Stimulated activated CD4-positive, alpha-beta T cell treated with anti-CD3 and anti-CD28 coated beads, Interleukin-4, amount 100 ng/mL, for 48 hours (primary cell): ENCODE measurements at places on chromosomes 7 and 10.

GRCh38 chr7:28686418-28686800 is 271.7 kb downstream of the TRIL start:
- no peak for DNase-seq

DNA sequence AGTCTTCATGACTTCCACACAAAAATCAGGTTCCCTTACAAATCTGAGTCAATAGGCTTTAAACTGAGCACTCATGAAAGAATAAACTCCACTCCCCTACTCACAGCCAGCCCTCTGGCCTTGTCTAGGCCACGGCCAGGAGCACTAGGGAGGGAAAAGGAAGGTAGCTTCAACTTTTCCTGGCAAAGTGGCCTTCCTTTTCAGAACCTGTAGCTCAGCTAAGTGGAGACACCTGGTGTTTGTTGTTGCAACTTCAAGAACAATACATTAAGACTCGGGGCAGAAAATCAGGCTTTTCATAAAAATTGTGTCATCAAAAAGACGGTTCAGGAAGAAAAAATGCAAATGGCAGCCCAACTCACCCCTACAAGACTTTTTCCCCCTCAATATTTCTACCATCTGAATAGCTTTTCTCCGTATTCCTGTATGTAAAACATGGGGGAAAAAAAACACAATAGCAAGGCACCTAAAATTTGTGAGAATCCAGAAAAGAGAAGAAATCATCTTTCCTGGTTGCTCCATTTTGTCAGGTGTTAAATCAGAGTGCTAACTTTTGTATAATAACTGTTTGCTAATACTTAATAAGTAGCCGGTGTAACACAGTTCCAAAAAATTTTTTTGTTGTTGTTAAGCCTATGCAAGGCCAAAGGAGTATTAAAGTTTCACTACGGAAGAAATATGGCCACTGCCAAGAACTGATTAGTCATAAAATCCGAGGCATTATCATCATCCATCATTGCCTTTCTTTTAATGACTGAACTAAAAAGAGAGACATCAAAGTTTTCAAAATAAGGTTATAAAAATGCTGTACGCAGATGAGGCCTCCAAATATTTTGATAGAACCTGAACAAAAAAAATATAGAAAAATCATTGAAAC is 66.2 kb upstream of the ARID5B start:
- no peak for DNase-seq

DNA sequence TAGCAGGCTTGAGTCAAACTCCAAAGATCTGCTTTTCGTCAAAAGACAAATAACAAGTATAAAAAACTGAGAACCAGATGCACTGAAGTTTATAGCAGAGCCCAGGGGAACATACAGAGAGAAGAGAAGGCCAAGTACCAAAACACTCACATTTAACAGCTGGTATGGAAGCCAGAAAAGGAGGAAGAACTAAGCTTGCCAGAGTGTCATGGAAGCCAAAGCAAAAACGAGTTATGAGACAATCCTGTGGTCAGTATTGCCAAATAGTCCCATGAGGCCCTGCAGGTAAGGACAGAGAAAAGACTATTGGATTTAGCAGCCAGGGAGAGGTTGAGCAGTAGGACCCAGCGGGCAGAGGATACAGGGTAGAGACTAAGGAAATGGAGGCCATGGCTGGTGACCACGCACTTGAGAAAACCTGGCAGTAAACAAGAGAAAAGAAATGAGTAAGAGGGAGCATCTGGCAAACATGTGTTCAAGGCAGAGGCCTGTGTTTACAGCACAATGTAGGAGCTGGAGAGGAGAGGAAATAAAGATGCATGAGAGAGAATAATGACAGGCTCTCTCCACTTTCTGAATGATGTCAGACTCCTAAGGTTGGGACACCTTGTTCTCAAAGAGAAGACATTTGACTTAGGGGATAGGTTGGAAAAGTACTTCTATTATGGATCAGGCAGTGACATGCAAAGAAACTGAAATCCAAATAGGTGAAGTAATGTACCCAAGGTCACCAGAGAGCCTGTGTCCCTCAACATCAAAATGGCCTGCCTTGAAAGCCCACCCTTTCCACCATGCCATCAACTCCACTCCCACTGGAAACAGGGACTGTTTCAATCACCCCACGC is 9.1 kb downstream of the CREB3L2 start:
- no peak for DNase-seq

GRCh38 chr7:134888141-134888740 is 98.1 kb upstream of the AGBL3 start:
- no peak for DNase-seq

- no peak for DNase-seq
Measured at GRCh38 chr10:116466715-116467422, 39.2 kb downstream of the PNLIPRP3 start.

- no peak for DNase-seq
Measured at GRCh38 chr10:46327685-46328084, 40.9 kb downstream of the ANTXRL start.

DNA sequence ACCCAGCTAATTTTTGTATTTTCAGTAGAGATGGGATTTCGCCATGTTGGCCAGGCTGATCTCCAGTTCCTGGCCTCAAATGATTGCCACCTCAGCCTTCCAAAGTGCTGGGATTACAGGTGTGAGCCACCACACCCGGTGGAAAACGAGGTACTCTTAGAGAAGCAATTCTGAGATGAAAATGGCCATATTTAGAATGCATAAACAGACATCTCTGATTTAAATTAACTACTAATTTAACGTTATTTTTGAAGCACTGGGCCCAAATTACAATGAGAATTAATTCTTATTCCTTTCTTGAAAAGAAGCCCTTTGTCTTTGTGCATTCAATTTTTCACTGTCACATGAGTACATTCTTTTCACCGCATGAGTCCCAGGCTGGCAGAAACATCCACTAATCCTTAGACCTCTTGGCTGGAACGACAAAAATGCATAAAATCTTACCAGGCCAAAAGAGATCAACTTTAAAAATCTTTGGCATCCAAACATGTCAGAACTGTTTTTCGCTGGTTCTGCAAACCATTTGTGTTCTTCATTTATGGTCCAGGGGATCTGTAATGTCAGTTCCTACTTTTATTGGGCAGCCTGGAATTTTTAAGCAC is 60.1 kb upstream of the CAPZA2 start:
- no peak for DNase-seq

DNA sequence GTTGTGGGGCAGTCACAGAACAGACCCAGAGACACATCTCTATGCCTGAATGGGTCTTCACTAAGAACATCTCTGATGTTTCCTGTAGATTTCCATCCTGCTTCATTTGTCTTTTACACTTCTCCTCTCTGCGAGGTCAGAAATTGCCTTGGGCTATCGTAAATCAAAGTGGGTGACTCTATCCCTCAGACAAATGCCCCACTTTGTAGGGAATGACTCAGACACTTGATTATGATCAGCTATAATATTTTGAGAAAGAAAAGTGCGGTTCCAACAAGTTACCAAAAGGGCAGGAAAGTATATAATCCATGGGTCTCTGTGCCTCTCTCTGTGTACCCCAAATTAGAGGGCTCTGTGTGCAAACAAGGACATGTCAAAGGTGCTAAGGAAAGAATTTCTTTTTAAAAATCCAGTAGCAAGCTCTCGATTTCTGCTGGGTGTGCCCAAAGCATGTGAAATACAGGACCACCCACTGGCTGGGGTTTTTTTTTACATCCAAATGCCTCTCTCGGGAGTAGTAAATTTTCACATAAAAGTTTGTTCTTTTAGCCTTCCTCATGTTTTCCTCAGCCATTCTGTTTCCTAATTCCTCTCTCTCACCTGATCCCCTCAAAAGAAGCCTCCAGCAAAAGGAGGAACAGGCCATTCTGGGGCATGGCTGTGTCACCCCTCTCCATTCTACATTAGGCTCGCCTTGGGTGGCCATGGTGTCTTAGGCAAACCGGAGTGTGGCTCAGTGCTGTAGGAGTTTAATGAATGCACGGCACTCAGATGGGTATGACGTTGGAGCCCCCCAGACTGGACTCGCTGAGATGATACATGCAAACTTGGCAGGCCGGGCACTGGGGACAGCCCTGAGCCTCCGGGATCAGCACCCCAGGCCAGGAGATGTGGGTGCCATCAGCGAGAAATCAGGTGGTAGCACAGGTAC is 6.3 kb upstream of the OPN4 start:
- DNase-seq: no peak

GRCh38 chr7:50376056-50376820 is 71.7 kb downstream of the IKZF1 start:
- no peak for DNase-seq

GRCh38 chr10:50419756-50420155 is 168.4 kb upstream of the ASAH2 start:
- DNase-seq: no peak

DNA sequence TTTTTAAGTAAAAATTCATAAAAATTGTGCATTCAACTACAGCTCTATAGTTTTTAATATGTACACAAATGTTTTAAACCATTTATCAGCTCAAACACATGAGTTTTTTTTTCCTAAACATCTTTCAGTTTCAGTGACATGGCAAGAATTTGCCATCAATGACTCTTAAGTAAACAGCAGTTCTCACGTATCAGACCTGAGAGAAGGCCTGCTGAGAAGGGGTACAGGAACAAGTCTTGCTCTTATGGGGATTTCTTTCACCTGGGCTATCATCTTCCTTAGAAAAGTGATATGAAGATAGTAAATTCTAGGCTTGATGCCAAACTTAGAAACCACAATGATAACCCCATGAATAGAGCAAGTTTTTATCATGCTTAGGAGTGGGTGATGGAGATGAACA is 467.8 kb downstream of the ARL4A start:
- no peak for DNase-seq

- DNase-seq: no peak
Measured at GRCh38 chr10:123795846-123796590, 95.6 kb downstream of the CPXM2 start.

DNA sequence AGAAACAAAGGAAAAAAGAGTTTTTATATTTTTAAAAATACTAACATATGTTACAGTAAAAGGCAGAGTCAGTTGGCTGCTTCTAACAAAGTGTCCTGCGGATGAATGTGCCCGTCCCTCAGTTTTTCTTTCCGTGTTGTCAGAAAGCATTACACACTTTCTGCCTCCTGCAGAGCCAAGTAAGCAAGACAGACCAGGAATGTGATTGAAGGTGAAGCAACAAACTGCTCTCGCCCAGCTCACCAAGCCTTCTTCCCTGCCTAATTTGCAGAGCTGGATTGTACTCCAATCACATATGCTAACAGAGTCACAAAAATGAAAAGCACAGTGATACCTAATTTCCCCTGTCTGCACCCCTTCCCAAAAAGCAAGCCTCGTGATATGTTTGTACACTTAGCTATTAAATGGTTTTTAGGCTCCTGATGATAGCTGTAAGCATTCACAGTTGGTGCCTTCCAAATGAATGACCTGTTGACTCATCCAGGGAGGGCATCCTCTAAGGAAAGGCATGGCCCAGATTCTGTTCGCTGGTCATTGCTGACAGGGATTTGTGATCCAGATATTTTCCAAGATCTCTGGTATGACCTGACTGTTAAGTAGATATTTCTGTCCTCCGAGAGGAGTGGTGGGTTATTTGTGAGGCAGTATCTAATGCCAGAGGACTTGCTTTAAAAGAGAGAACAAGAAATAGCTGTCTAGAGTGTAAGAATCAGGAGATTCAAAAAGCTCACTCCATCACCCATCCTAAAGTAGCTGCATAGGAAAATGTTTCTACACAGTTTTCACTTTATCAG is 187.3 kb upstream of the PLXDC2 start:
- DNase-seq: no peak

GRCh38 chr7:104758504-104758903 is 255.5 kb upstream of the KMT2E start:
- no peak for DNase-seq

- no peak for DNase-seq
Measured at GRCh38 chr7:21544715-21545114, 1.9 kb downstream of the DNAH11 start.

DNA sequence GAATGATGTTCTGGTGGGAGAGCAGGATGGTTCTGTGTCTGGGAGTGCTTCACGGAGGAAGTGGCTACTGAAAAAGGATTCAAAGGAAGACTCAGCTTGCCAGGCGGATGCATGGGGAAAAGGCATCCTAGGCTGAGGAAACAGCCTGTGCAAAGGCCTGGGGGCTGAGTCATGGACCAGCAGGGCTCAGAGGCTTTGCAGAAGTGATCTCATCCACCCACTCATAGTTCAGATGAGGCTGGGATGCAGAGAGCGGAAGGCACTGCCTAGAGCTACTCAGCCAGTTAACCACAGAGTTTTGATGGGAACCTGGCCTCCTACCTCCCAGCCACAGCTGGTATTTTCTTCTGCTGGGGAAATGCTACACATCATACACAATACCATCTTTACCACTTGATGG is 15.8 kb upstream of the ADAMTS14 start:
- peak; percentile 47 for DNase-seq

DNA sequence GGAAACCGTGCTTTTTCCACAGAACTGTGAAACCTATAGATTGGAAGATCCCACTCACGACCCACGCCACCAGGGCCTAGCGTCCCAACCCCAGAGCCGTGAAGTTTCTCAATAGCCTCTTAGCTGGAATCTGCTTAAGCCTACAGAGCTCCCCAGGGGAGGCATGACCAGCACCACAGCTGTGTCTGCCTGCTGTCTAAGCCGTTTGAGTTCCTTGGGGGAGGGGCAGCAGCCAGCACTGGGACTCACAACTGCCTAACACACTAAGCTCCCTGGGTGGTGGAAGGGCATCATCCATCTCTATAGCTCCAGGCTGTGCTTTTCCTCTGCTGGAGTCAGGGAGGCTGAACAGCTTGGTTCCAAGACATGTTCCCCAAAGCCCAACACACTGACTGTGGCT is 26.0 kb upstream of the TMEM140 start:
- no peak for DNase-seq

DNA sequence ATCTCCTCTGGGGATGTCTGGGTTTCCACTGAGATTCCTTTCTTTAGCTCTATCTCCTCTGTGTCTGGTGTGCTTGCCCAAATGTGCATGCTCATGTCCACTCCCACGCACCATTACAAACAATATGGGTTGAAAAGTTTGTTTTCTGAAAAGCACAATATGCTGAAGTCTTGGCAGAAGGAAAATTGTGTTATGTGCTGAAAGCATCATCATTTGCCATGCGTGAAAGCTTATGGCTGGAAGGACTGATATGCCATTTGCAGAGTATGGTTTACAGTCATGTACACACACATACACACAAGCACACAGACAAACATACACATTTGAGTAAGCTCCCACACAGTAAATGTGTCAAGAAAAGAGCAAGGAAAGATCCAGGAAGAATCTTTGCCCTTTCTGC is 231.6 kb downstream of the SORCS3 start:
- DNase-seq: no peak

- no peak for DNase-seq
Measured at GRCh38 chr10:34281661-34282582, 533.2 kb downstream of the PARD3 start.

DNA sequence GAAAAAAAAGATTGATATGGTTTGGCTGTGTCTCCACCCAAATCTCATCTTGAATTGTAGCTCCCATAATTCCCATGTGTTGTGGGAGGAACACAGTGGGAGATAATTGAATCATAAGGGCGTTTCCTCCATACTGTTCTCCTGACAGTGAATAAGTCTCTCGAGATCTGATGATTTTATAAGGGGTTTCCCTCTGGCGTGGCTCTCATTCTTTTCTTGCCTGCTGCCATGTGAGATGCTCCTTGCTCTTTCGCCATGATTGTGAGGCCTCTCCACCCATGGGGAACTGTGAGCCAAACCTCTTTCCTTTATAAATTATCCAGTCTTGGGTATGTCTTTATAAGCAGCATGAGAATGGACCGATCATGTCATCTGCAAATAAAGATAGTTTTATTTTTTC is 29.4 kb upstream of the MAP3K8 start:
- no peak for DNase-seq
